ENCODE measurements at places on chromosomes 4 and X.

DNA sequence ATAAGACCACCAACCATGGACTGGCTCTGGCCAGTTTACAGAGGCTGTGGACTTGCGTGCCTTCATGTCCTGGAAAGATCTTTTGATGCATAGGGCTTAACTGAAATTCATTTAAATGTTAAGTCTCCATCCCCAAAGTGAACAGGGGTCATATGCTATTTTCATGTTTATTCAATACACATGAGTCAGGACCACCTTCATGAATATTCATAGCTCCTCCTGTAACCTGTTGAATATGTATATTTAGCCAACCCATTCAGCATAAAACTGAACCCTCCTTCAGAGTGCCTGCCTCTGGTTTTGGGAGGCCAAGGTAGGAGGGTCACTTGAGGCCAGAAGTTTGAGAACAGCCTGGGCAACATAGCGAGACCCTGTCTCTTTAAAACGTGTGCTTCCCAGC is 7.1 kb downstream of the CTPS2 start:
- no peak for DNase-seq

DNA sequence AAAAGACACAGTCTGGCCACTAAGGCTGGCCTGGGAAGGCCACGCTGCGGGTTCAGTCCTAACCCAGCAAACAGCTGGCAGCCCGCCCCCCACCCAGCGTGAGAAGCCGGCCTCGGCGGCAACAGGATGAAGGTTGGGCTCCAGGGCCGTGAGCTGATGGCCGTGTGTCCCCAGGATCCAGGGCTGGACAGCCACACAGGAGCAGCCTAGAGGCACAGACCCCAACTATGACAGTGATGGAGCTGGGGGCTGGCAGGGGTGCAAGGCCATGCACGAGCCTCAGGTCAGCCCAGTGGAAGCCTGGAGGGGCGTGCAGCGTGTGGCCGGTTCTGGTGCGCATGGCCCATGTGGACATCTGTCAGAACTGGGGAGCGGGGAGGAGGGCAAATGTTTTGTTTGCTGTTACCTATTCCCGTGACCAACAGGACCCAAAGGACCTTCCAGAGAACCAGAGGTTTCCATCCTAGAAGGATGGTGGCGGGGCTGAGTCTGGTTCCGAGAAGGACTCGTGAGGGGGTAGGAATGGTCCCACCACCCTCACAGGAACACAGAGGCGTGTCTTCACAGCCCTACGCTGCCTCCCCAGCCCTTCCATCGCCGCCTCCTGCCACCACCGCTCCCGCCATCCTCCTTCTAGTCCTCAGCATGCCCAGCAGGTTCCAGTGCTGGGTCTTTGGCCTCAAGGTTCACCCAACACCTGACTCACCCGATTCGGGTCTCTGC is 46.5 kb downstream of the ZFYVE28 start:
- no peak for DNase-seq

GRCh38 chr4:73194064-73194463 is 64.5 kb downstream of the ANKRD17 start:
- DNase-seq, result no peak

GRCh38 chr4:143473334-143474126 is 40.0 kb upstream of the SMARCA5 start:
- no peak for DNase-seq

GRCh38 chr4:123649645-123650391 is 253.2 kb downstream of the SPRY1 start:
- DNase-seq, result no peak

GRCh38 chrX:38262715-38263620 is 42.3 kb upstream of the SRPX start:
- DNase-seq, result no peak

- no peak for DNase-seq
These were observed 5.5 kb upstream of the WFS1 start for GRCh38 chr4:6264225-6264540.

GRCh38 chr4:118281611-118282442 is 71.0 kb downstream of the PRSS12 start:
- no peak for DNase-seq

DNA sequence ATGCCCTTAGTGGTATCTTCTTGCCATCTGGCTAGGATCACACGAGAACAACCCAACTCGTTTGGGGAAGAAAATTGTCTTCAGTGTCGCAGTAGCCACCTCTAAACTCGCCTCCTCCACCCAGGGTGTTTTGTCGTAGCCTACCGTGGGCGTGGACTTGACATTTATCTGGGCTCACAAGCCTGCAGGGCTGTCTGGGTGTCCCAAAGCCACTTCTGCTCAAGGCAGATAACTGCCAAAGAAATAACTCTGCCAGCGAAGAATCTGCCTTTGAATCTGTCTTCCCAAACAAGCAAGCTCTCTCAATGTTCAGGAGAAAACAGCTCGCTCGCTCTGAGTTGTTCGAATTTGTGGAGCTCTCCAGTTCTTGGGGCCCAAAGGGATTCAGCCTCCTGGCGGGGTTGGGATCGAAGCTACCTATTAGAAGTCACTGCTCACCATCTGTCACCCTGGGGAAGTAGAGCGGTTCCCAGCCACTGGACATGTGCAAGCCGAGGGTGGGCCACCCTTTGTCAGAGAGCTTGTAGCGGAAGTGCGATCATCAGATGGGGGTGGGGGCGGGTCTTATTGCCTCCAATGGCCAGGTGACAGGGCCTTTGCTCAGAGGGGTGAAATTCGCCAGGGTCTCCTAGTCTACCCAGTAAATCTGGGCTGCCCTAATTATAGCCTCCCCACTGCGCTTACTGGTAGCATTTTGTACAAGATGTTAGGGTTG is 14.8 kb downstream of the BLOC1S4 start:
- DNase-seq, result no peak

GRCh38 chr4:148004228-148004857 is 272.5 kb downstream of the ARHGAP10 start:
- no peak for DNase-seq

DNA sequence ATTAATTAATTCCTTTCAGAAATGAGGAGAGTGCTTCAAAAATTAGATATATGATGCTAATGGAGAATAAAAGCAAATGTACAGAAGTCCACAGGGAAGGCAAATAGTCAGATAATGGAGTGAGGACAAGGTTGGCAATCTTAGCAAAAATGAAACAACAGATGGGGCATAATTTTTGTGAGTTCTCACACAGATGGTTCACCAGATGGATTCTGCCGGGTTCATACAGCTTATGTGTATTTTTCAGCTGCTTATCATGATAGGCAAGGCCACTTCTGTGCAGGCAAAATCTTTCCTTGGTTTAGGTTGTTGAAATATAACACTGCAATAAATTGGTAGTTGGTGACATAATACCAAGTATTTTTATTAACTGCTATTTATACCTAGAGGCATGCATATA is 1539.0 kb upstream of the IGFBP7 start:
- DNase-seq, result no peak

DNA sequence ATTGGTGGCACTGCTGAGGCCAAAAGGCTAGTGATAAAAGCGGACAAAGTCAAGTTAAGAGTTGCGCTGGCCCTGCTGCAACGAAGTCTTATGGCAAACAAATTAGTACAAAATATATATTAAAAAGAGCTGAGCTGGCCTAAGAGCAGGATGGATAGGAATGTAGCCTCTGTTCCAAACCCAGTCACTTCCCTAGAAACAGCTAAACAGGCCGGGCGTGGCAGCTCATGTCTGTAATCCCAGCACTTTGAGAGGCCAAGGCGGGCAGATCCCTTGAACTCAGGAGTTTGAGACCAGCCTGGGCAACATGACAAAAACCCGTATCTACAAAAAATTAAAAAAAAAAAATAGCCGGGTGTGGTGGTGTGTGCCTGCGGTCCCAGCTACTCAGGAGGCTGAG is 32.4 kb upstream of the UGDH start:
- no peak for DNase-seq

DNA sequence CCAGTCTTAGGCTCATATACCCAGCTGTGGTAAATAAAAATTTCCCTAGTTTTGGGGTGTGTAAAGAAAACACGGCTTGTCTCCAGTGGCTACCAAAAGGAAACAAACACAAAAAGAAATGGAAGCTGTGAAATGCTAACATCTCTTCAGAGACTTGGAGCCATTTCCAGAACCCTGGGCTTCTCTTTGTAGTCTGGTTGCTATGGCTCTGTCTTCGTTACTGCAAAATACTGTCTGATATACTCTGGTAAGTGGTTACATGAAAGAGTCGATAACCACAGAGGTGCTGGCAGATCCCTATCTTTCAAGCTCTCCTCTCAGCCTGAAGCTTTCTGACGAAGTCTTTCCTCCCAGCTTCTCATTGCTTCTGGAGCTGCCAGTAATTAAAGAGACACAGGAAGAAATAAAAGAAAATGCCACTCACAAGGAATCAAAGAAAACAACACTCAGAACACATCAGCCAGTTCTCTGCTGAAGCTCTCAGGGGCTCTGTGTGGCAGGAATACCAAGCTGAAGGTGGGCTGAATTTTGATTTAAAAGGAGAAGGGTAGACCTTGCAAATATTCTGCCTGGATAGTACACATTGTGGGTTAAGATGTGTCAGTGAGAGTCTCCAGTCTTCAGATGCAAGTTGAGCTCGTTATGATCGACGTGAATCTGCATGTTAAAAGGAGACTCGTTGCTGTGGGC is 107.6 kb upstream of the FAM9C start:
- no peak for DNase-seq

DNA sequence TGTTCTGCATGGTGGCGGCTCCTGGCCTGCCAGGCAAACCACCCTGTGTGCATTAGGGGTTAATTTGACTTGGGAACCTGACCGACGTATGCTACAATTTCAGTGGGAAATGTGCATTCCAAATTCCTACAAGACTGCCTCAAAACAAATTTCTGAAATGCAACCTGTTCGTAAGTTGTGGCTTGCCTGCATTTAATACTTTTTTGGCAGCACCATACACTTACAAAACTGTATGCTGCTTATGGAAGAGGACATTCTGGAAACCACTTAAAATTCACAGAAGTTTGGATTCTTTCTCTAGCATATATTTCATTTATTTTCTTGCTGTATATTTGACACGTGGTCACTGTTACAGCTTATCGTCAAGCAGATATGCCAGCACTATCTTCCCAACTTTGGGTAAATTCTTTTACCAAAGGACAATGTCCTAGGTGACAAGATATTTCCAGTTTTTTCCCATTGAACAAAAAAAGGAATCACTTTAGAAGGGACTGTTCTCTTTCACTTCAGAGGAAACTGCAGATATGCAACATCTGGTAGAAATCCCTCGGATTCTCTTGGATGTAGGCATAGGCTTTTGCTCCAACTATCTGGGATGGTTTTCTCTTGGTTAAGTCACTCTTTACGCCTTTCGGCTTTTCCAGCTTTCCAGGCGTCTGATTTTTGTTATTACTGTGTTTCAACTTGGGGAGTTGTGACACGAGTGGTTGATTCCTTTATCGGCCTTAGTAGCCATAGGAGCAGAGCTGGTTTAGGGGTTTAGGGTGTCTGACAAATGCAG is 9.7 kb upstream of the TENM3 start:
- DNase-seq, result no peak

- no peak for DNase-seq
These were observed 5.2 kb upstream of the SCFD2 start for GRCh38 chr4:53371049-53371448.

DNA sequence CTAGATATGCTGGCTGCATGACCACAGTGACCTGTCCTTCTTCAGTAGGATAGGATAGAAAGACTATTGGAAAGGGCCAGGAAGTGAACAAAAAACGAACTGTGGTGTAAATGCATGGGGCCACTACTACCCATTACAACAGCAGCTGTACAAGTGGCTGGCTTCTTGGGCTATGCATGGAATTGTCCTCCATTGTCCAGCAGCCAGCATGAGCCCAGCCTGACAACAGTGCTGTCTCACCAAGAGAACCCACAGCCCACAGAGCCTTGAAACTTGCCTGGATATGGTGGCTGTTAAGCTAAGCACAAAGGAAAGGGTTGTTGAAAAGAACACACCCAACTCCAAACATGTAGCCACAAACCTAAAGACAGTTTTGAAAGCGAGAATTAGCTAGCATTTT is 330.2 kb upstream of the F9 start:
- DNase-seq, result no peak

GRCh38 chrX:9503261-9503660 is 38.4 kb downstream of the TBL1X start:
- no peak for DNase-seq

GRCh38 chrX:47540754-47541538 is 20.1 kb upstream of the ARAF start:
- DNase-seq, result peak; percentile 65

DNA sequence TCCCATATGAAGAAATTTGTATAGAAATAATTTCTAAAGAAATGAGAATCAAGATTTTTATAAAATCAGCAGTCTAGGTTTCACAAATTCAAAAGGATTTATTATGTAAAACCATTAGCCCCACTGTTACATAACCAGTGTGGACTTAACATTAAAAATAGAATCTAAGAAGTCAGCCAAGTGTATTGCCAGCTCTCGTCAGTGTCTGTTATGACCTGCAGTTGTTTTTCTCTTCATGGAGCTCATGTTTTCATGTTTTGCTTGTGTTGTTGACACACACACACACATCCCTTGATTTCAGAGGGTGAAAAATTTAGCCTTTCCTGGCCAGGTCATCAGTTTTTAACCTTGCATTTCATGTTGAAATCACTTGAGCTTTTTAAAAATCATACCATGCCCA is 39.5 kb downstream of the USP38 start:
- no peak for DNase-seq

DNA sequence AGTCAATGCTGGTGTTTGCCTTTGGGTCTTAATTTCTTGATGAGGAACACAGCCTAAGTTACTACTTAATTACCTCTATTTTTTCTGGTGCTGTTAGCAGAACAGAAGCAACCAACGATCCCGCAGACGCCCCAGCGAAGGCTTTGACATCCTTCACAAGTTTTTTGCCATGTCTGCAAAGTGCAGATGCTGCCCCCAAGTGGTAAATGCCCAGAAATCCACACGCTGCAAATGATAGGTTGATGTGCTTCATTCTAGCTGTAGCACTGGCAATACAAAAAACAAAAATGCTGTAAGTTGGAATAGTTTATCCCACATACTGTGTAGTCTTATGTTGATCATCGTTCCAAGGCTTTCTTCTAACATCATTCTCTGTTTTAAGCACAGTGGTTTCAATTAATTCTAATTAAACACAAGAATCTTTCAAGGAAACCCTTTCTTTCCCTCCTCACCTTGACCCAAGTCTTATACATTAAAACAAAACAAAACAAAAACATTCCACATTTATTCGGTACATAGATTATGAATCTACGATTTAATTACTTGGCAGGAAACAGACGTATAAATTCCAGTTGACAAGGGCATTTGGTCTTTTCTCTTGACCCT is 1.2 kb downstream of the PNPLA4 start:
- DNase-seq, result no peak

DNA sequence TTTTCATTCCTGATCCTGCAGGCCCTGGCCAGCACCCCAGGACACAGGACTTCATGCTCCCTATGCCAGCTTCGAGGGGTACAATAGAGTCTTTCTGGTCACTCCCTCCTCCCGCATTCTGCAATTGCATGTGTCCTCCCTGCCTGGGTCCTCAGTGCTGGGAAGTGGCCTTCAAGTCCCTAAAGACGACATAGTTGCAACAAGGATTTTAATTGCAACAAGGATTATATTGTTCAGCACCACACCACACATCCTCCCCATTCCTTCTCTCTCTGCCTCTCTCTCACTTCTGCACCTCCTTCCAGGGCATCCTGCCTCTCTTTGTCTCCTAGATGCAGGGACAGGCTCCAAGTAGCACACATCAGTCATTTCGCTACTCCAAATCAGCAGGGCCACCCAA is 25.5 kb downstream of the SCD5 start:
- no peak for DNase-seq

Data from Panc1 (cell line).